Nucleus accumbens (tissue), 56 donors: ENCODE measurements at places on chromosomes 5 and 9.

- DNase-seq: peak; percentile 11
Measured at GRCh38 chr5:101678481-101679193, 617.4 kb downstream of the SLCO4C1 start.

DNA sequence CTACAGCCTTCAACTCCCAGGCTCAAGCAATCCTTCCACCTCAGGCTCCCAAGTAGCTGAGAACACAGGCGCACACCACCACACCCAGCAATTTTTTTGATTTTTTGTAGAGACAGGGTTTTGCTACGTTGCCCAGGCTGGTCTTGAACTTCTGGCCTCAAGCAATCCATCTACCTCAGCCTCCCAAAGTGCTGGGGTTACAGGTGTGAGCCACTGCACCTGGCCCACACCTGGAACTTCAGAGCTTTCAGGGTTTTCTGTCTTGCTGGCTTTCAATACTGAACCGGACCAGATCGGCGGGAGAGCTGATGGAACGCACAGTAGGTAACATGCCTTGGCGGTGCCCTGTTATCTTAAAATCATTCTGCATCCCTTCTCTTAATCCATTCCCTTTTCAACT, 30.8 kb downstream of the IPPK start:
- no peak for DNase-seq

DNA sequence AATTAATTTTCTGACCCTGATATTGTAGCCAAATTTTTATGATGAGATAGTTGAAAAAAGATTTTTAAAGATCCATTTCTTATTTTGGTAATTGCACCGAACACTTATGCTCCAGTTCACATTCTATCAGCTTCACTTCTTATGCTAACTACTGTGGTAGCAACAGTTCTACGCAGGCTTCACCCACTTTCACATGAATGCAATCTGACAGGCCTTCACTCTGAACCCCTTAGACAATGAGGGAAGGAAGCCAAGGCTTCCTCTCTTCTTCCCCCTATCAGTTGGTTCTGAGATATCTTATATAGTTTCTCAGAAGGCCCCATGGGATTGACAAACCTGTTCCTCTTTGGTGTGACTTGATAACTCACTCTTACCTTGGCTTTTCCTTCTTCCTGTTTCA, 185.8 kb downstream of the CETN3 start:
- DNase-seq: no peak

GRCh38 chr5:131640043-131640856, 5.2 kb upstream of the RAPGEF6 start:
- DNase-seq: peak; percentile 11

- no peak for DNase-seq
Measured at GRCh38 chr5:113056988-113057387, 80.4 kb downstream of the DCP2 start.
